Stimulated activated CD8-positive, alpha-beta memory T cell treated with anti-CD3 and anti-CD28 coated beads, Interleukin-15, amount 100 ng/mL, for 4 hours (primary cell): ENCODE measurements at places on chromosomes 2 and 18.
A peak's percentile ranks its signal among the peaks of the same experiment; 100 is the strongest.

- no peak for DNase-seq
These were observed 78.9 kb downstream of the CD8B2 start for GRCh38 chr2:106566050-106566449.

GRCh38 chr18:55119016-55119415 is 159.8 kb upstream of the CCDC68 start:
- DNase-seq: no peak

DNA sequence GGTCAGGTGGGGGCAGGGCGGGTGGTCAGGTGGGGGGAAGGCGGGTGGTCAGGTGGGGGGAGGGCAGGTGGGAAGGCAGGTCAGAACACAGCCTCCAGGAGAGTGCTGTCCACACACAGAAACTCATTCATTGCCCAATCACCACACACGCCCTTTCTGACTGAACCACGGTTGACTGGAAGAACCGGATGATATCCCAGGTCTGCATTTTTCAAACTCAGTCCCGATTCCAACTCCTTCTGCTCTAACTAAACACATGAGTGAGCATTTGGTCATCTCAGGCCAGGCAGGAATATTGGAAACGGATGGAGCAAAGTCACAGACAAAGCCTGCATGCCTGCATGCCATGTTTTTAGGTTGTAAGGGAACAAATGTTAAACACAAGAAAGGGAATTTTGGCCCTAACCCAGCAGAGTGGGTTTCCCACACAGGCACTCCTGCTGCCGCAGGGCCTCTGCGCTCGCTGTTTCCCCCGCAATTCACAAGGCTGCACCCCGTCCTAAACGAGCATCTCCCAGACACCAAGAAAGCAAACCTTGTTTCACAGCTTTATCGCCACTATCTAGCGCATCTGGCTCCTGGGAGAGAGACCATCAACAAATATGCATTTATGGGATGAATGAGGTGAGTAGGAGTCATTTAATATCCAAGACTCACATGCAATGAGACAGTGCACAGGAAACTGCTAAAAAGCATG is 100.1 kb downstream of the ZNF516 start:
- no peak for DNase-seq

GRCh38 chr2:202116691-202117090 is 43.6 kb downstream of the KIAA2012 start:
- no peak for DNase-seq

GRCh38 chr2:54724560-54725342 is 1.3 kb downstream of the EML6 start:
- no peak for DNase-seq

DNA sequence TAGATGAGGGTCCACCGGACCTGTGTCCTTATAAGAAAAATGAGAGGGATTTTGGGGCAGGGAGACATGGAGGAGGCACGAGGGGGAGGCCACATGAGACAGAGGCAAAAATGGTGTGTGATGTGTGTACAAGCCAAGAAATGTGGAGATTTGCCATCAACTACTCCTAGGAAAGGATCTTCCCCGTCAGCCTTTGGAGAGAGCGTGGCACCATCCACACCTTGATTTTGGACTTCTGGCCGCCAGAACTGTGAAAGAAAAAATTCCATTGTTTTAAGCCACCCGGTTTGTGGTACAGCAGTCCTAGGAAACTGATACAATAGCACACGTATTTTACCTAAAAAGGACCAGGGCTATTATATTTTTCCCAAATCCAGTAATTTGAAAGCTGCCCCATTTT is 829.0 kb upstream of the SALL3 start:
- no peak for DNase-seq

DNA sequence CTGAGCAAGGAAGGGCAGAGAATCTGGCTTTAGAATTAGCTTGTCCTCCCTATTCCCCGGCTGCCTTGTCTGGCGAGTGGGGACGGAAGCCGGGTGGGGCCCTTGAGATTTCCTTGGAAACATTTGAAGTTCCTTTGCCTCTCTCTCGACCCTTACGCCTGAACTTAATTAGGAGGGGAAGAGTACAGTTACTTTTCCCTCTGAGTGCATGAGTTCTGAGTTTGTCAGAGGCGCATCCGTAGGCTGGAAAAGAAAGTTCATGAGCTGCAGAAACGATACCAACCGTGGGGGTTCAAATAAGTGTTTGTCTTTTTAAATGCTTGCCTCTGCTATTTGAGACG is 468 bp downstream of the PIKFYVE start:
- DNase-seq: no peak

DNA sequence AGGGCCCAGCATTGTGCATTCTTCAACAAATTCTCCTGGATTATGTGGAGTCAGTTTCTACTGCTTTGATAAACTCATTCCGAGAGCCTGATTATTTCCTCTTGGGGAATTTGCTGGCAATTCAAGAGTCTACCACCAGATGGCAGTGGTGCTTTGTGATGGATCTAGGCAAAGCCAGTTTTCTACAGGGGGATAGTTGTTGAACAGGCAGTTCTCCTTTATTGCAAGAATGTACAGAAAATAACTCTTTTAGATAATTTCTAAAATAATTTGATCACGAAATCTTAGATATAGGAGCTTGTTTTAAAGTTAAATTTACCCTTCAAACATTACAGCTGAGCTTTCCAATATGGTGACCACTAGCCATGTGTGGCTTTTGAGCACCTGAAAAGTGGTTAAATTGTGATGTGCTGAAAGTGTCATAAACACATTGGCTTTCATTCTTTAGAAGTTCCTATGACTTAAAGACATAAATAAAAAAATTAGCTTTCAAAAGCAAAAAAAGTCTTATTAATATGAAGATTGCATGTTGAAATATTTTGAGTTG is 66.7 kb upstream of the HAAO start:
- DNase-seq: peak; percentile 41

DNA sequence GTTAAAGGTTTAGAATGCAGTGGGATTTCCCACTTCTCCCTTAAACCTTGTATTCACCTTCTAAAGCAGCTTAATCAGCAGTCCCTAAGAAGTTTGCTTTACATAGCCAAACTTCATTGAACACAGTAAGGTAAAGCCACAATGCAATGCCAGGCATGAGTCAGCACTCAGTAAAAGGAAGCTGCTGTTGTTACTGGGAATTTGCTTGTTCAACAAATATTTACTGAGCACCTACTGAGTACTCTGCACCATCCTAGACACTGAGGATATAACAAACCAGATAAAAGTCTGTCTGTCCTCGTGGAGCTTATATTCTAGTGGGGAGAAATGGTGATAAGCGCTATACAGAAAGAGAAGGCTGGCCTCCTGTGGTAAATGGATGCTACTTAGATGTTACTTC is 162.7 kb downstream of the PKP4 start:
- no peak for DNase-seq

- DNase-seq: no peak
These were observed 269.9 kb downstream of the MYT1L start for GRCh38 chr2:2061091-2061696.

GRCh38 chr2:159177957-159178356 is 108.5 kb downstream of the WDSUB1 start:
- DNase-seq: no peak

DNA sequence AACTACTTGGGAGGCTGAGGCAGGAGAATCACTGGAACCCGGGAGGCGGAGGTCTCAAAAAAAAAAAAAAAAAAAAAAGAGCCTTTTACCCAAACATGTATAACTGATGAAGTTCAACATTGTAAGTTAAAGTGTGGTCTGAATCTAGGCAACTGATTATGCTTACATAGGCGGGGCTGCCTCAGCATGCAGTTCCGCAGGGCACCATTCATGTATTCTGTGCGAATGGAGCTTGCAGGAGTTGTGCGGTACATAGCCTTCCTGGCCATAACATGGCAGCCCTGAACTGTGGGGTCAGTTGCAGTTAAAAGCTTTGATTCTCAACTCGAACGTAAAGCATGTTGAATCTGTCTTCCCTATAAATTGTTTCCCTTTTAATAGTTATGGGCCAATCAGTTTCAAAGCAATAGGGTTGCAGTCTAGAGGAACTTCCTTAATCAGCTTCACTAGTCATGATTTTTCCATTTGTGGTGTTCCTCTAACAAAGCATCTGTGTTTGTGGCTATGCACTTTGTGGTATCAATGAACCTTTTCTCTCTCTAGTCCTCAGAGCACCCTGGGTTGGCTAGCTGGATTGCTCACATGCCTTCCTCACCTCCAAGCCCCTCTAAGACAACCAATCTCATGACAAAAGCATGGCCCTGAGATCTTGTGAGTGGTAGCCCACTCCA is 30.6 kb upstream of the CEP68 start:
- no peak for DNase-seq

DNA sequence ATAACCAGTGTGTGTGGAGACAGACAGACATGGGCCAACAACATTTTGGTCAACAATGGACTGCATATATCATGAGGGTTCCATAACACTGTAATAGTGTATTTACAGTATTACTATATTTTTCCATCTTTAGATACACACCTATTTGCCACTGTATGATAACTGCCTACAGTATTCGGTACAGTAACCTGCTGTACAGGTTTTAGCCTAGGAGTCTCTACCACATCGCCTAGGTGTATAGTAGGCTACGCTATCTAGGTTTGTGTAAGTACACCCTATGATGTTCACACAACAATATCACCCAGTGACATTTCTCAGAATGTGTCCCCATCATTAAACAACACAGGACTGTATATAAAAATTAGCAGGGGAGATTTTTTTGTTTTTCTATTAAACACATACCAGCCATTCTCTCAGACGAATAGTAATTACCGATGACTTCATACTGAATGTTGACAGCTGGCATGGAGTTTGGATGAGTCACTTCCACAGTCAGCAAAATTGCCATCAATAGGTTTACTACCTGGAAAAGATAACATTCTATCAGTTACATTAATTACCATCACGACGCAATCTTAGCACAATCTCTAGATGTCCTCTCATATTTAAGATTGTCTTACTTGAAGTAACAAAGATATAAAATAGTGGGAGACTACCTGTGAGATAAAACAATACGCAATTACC is 10.8 kb downstream of the LAPTM4A start:
- no peak for DNase-seq

- DNase-seq: no peak
These were observed 4.2 kb downstream of the ZAP70 start for GRCh38 chr2:97717613-97717995.

- DNase-seq: no peak
These were observed 50.8 kb downstream of the NCK2 start for GRCh38 chr2:105795575-105795934.

GRCh38 chr2:218367415-218368149 is 10.9 kb downstream of the CATIP start:
- DNase-seq: peak; percentile 28

DNA sequence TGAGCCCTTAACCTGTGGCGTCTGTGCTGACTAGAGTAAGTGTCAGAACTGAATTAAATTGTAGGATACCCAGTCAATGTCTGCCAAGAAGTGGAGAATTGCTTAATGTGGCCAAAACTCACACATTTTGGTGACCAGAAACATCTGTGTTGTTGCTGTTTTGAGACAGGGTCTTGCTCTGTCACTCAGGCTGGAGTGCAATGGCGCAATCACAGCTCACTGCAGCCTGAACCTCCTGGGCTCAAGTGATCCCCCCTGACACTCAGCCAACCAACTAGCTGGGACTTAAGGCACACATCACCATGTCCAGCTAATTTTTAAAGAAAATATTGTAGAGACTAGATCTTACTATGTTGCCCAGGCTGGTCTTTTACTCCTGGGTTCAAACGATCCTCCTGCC is 34.4 kb upstream of the RTN4 start:
- DNase-seq: no peak

- no peak for DNase-seq
These were observed 88.9 kb upstream of the NRXN1 start for GRCh38 chr2:51120754-51121280.

- no peak for DNase-seq
These were observed 15.3 kb upstream of the ACOXL start for GRCh38 chr2:110716959-110717645.

GRCh38 chr2:132460781-132461180 is 44.2 kb downstream of the GPR39 start:
- DNase-seq: no peak

DNA sequence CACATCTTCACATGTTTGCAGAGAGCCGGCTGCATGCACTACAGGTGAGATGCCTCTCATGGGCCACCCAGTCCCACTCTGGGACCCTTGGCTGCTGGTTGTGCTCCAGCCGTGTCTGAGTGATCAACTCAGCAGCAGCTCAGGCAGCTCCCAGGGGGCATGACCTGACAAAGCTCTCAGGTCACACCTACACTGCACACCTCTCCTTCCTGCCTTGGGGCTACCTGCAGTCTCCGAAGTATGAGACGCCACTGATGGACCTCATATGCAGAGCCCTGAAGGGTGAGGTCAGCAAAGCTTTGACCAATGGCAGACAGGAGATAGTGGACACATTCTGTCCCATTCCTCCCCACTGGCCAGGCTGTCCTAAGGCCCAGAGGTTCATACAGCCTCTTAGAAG is 51.4 kb downstream of the LBH start:
- DNase-seq: no peak

- no peak for DNase-seq
These were observed 26.6 kb upstream of the SPATS2L start for GRCh38 chr2:200279857-200280256.

GRCh38 chr2:122804494-122804893 is 1049.0 kb downstream of the TSN start:
- no peak for DNase-seq

DNA sequence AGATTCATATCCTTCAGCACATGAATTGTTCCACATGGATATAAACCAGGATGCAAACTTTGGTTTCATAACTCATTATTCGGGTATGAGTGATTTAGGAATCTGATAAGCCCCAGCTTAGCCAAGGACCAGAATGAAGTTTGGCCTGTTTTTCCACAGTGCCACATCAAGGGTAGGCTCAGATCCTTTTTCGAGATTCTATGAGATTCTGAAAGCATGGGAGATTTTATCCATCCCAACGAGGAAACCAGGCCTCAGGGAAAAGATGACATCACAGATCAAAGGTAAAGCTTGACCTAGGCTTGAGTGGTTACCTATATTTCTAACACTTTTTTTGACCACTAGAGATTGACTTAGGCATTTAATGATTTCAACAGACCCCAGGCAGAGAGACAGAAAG is 590.8 kb upstream of the PKDCC start:
- DNase-seq: no peak

- DNase-seq: no peak
These were observed 227.1 kb downstream of the RAB3GAP1 start for GRCh38 chr2:135279209-135279608.

DNA sequence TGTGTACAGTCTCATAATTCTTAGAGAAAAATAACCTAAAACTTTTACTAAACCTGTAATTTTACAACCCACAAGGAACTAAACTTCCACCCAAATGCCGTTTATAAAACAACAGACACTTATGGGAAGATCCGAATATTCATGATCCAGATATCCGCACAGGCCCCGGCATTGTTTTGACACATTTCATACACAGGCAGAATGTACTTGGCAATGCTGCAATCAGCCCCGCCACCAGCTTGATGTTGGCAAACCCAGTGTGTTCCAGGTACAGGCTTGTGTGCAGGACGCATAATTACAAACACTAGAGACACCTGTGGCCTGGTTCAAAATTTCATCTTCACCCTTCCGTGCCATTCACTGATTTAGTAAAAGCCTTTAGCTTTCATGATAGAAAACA is 393.0 kb upstream of the SALL3 start:
- DNase-seq: no peak

DNA sequence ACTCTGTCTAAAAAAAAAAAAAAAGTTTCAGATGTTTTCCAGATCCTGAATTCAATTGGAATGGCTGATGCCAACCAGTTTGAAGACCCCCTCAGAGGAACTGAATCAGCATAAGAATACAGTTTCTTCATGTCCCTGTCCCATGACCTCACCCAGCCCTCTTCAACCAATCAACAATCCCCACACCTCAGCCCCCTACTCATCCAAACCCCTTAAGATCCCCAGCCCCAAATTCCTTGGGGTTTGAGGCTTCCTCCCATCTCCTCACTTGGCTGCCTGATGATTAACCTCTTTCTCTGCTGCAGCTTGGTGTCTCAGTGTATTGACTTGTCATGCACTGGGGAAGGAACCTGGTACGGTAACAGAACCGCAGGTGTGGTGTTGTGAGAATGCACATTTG is 97.6 kb upstream of the CABLES1 start:
- DNase-seq: no peak
